ENCODE measurements at places on chromosomes 3 and 15.

- no peak for DNase-seq
Observed at GRCh38 chr3:129226374-129226773, 23.0 kb upstream of the COPG1 start.

DNA sequence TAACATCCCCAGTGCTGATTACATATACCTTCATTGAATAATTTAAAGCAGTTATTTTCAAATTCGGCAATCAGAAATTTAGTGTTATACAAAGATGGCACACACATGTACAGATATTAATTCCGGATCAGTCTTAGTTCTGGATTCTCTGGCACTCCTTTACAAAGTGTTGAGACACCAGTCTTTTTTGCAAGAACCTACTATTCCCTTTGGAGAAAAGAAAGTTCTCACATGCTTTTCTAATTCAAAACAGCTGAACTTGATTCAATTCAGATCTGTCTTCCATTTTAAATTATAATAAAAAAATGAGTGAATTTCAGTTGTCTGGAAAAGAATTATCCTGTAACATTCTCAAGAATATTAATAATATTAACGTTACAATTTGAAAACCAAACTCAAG, 20.4 kb downstream of the CCDC191 start:
- no peak for DNase-seq

- DNase-seq: no peak
Observed at GRCh38 chr3:170839518-170840100, 30.4 kb downstream of the RPL22L1 start.

DNA sequence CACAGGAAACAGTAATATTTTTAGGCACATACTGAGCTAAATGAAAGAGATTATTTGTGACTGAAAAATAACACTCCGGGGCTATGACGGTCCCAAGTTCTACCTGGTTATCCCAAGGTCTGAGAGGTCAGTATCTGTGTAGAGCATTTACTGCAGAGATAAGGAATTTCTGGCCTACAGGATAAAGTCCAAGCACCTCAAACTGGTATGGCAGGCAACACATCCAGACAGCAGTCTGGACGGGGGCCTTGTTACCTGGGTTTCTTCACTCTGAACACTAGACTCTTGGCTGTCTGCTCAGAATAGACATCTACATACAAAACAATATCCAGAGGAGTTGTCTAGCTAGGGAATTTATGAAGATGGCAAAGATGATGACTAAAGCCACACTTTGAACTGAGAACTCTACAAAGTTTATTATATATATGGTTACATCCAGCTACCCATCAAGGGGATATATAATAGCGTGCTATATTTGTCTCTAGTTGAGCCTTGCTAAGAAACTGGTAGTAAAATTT, 42.0 kb upstream of the CLRN1 start:
- no peak for DNase-seq

GRCh38 chr15:66251790-66252684, 1.5 kb downstream of the MEGF11 start:
- DNase-seq: no peak

DNA sequence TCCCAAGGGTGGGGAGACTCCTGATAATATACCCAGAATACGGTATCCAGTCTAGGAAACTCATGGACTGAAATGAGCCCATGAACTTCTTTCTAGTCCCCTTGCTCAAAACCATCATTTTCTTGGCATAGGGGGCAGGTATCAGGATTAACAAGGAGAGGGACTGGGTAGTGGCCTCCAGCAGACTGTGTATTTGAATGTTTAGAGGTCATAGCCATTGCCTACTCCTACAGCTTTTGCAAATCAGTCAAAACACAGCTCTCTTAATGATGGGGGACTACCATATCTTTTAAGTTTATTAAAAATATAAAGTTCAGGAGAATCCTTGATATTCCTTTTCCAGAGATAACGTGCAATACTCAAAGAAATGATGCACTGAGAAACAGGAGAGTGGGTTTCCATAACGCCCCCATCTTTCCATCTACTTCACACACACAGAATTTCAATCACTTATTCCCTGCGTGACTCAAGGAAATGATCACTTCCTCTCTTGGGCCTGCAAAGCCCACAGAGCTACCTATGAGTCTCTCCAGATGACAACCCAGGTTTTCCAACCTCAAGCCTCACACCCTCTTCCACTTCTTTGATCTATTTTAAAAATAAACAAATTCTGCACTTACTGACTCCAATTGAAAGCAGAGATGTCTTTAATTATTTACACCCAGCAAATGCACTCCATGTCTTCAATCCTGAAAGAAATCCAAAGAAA, 584.0 kb upstream of the LMCD1 start:
- DNase-seq: no peak

DNA sequence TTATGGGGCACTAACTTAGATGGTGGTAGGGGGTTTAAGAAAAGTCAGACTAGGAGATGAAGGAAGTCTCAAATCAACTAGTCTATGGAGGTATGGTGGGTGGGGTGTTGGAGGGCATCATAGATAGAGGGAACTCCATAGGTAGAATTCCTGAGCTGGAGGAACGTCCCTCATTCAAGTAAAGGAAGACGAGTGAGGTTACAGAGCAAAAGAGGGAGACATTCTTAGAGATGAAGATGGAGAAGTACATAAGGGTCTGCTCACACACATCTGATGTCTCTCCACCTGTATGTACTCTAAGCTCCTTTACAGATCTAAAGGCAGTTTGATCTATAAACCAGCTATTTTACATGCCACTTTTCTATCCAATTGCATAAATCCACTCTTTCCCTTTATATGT, 1.4 kb downstream of the PLSCR1 start:
- DNase-seq: no peak

DNA sequence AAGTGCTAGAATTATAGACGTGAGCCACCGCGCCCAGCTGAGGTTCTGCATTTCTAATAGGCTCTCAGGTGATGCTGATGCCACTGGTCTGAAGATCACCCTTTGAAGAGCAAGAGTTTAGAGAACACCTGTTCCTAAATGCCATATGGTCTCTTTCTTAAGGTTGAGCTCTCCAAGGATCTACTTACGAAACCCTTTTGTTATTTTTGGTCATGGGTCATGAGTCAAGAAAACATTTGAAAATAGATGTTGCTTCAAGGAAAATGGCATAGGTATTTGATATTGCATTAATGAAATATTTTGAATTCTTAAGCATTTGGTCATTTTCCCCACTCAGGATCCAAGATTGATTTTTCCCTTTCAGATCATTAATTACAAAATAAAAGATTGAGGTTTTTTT, 74.7 kb upstream of the SOX2 start:
- no peak for DNase-seq

DNA sequence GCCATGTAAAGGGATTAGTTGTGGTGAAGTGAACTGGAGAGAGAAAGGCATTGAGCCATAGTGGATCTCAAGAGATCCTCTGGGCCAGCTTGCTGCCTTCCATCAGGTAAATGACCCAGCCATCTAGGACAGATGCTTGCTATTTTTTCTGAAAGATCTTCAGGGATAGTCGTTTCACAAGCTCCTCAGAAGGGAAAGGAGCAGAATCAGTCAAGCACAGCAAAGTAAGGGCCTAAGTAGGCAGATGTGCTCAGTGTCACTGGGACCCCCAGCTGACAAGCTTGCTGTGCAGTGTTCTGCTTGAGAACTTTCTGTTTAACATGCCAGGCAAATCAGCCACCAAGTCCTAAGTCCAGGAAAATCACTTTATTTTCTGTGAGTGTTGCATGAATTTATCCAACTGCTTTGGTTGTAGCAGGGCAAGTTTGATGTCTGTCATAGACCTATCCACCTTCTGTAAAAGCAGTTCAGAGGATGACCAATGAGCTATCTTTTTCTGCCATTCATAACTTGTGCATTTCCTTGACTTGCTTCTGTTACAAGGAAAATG, 319.8 kb downstream of the IL5RA start:
- no peak for DNase-seq

DNA sequence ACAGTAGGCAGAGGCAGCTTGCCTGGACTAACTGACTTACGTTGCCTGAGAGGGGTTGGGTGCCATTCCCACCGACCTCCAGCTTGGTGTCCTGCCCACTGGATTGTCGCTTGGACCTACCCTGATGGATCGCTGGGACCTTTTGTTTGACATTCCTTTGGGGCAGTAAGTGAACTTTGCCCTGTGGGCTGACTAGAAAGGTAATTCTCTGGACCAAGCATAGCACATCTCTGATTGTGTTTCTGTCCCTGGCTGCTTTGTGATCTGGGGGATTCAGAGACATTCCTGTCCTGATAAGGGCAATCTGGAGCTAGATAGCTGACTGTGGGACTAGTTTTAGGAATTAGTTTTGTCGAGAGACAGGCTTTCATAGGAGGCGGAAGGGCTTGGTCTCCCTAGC, 19.5 kb upstream of the IFT57 start:
- DNase-seq: no peak

DNA sequence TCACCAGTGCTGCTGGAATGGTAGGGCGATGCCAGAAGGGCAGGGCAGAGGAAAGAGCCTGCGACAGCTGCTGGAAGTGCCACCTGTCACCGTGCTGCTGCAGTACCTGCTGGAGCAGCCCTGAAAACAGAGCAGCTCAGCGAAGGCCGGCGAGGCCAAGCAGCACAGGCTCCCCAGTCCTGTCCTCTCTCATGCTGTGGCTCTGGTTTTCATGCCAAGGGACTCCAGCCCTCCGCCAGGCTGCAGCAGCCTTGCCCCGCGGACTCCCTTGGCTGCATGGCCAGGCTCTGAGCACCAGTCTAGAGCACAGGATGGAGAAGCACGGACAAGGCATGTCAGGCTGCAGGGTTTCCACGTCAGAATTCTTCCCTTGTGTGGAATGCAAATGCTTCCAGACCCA, 43.9 kb downstream of the ADCY5 start:
- no peak for DNase-seq

GRCh38 chr3:133991209-133991608, 38.5 kb downstream of the SLCO2A1 start:
- no peak for DNase-seq

- no peak for DNase-seq
Observed at GRCh38 chr15:37619358-37620042, 314.9 kb upstream of the TMCO5A start.

- no peak for DNase-seq
Observed at GRCh38 chr3:10391391-10391790, 70.5 kb upstream of the SEC13 start.

DNA sequence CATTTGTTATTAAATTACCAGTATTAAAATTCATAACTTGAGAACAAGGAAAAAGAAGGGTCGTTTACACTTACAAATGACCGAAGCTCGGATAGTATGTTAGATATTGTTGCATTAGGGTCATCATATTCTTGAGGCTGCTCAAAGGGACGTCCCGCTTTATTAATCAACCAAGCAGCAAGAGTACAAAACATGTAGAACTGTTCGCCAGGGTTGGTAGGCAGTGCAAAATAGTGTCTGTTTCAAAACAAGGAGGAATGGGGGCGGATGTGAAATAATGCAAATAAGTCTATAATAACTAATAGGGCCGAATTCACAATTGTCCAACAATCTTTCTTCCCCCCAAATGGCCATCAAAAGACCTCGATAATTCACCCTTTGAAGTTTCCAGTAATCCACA, 2.9 kb downstream of the IFT57 start:
- no peak for DNase-seq

GRCh38 chr3:172716476-172716875, 5.6 kb upstream of the NCEH1 start:
- no peak for DNase-seq

DNA sequence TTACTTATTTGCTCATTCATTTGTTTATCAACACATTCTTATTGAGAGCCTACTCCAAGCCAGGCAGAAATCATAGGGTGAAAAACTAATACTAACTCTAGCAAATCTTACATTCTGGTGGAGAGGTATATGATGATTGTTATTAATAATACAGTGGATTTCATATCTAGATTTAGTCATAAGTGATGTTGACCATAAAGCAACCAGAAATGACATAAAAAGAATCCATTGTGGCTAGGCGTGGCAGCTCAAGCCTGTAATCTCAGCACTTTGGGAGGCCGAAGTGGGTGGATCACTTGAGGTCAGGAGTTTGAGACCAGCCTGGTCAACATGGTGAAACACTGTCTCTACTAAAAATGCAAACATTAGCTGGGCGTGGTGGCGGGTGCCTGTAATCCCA, 26.2 kb upstream of the IL20RB start:
- no peak for DNase-seq

DNA sequence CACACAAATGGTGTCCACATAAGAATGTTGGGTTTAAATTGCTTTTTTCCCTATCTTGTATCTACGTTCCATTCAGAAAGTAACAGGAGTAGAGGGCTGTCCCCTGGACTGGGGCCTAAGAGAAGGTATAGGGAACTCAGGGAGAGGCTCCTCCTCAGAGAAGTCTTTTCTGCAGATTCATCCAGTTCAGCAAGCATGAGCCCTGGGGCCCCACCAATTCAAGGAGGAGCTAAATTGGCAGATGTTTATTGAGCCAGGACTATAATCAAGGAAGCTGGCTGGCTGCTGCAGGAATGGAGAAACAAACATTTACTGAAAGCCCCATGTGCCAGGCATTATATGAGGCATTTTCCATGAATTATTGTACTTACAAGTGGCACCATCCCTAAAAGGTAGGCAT, 22.1 kb upstream of the LARS2 start:
- DNase-seq: no peak

- DNase-seq: no peak
Observed at GRCh38 chr3:64803469-64803868, 115.7 kb upstream of the ADAMTS9 start.

DNA sequence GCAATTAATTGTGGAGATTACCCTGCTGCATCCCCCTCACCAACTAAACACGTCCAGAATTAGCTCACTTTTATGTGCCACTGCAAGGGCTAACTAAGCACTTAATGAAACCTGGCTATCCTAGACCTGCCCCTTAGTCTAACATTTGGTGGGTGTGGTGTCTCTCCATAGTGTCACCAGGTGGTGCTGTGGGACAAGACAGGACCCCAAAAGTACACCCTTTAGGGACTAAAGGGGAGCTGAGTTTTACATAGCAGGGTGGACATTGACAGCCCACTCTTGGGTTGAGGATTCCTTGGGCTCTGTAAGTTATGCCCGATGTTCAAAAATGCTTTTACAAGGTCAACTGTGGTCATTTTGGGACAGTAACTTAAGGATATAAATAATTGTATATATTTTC, 5.7 kb downstream of the DUT start:
- DNase-seq: no peak

GRCh38 chr3:2923390-2923789, 186.8 kb downstream of the IL5RA start:
- no peak for DNase-seq

GRCh38 chr3:66153481-66154443, 67.0 kb upstream of the SLC25A26 start:
- DNase-seq: no peak

GRCh38 chr15:85504749-85505676, 124.6 kb downstream of the AKAP13 start:
- DNase-seq: peak; percentile 42
